ENCODE measurements at places on chromosomes 1 and 21. TPM values are rescaled to one million over a fixed set of nuclear protein-coding genes. Genes with fewer than 3 reads are reported as not detected.

DNA sequence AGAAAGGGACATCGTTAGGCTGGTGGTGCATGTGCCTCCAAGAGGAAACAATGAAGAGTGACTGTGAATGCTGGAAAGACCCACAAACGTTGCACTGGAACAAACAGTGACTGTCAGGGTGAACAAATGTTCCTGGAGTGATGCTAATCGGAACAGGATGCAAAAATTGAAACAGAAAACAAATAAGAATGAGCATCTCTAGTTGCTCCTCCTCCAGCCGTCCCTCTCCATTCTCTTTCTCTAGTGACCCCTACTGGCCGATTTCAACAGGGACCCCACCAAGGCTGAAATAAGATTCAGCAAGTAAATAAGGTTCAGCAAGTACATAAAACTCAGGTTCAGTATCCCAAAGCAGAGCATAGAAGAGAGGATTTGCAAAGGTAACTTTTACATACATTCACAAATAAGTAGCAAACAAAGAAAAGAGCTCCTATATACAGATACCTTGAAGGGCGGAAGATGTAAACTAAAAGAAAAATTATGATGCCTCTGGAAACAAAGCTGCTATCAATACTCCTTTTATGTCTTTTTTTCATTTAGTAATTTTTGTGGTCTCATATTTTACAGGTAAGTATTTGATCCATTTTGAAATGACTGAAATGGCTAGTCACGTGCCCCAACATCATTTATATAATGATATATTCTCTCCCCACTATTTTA, 836.1 kb upstream of the ADAMTS5 start:
- no peaks in the 10 kb centered on the region for H3K4me1 ChIP-seq
- H3K27ac ChIP-seq, result no peak overlapping the region
- H3K27me3 ChIP-seq, result no peaks in the 10 kb centered on the region
- H3K36me3 ChIP-seq, result no peaks in the 10 kb centered on the region

FCER1G gene
- 86.4 TPM for total RNA-seq

FAM151A gene
- total RNA-seq, result not detected

DNA sequence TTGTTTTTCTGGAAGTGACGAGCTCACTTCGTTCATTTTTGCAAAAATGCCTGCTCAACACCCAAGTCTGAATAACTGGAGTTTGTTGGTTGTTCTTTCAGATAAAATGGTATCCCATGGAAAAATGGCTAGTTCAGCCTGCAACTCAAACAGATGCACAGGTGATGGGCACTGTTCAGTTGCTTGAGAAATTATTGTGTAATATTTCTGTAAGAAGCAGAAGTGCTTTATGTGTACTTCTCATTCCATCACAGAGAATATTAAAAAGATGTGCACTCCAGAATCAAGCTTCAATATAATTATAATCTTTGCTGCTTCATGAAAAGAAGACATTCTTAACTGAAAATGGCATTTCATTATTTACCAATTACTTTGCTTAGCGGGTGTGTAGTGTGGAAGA, 9.1 kb downstream of the SYT2 start:
- no peak overlapping the region for H3K4me3 ChIP-seq
- no peak overlapping the region for H3K27ac ChIP-seq
- peaks cover 5% of the 10 kb centered on the region for H3K27me3 ChIP-seq
- H3K4me1 ChIP-seq, result no peaks in the 10 kb centered on the region
- H3K36me3 ChIP-seq, result no peaks in the 10 kb centered on the region
- no peak for DNase-seq

DNA sequence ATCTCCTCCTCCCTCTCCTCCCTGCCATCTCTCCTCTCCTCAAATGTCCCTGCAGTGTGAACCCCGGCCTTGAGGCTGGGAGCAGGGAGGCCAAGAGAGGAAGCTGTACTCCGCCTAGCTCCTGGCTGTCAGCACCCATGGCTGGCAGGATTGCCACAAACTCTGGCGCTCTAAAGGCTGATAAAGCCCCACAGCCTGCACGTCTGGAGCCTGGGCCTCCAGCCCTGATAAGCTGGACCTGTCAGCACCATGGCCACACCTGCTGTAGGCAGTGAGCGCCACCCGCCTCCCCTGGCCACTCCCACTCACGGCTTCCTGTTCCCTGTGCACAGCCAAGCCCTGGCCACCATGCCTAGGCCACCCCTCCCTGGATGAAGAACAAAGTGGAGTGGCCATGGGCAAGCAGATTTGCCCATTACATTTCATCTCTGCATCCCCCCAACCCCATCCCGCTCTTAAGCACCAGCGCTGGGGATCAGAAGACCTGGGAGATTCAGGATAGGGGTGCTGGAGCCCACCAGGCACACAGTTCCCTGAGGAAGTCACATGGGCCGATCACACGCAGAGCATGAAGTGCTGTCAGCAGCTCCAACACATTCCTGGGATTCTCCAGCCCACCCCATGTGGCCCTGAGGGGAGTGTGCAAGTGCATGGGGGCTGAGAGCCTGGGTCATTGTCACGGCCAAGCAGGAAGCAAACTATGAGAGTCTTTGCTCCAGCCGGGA, 24.2 kb upstream of the NPPB start:
- H3K4me1 ChIP-seq, result no peaks in the 10 kb centered on the region
- H3K27ac ChIP-seq, result no peak overlapping the region
- H3K36me3 ChIP-seq, result no peaks in the 10 kb centered on the region
- no peak overlapping the region for H3K4me3 ChIP-seq
- DNase-seq, result no peak

- no peaks in the 10 kb centered on the region for H3K36me3 ChIP-seq
- no peak for DNase-seq
- no peak overlapping the region for H3K27ac ChIP-seq
- H3K4me3 ChIP-seq, result no peak overlapping the region
Measured at GRCh38 chr21:36780861-36781260, 81.9 kb downstream of the SIM2 start.

Data from sigmoid colon (tissue), 7 donors.